ENCODE measurements at places on chromosomes 5 and 9. TPM values are rescaled to one million over a fixed set of nuclear protein-coding genes. Genes with fewer than 3 reads are reported as not detected.
A peak's percentile ranks its signal among the peaks of the same experiment; 100 is the strongest.

GRCh38 chr9:137688261-137688660 lies 69.5 kb downstream of the EHMT1 start:
- peaks cover 34% of the 10 kb centered on the region for H3K4me1 ChIP-seq
- no peak for DNase-seq
- H3K27ac ChIP-seq, result no peak overlapping the region
- H3K36me3 ChIP-seq, result no peaks in the 10 kb centered on the region
- no peaks in the 10 kb centered on the region for H3K27me3 ChIP-seq

DNA sequence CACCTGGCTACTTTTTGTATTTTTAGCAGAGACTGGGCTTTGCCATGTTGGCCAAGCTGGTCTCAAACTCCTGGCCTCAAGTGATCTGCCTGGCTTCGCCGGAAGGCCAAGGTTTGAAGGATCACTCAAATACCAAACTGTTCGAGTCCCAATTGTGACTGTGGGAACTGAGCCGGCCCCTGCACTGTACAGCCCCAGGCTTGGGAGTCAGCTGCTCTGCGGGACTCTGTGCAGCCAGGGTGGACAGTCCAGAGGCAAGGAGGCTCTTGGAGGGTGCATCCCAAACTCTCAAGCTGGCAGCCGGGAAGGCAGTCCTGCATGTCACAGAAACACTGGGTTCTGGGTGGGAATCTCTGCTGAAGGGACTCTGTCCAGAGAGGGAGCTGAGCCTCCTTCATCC lies 109.0 kb downstream of the ENTREP1 start:
- no peaks in the 10 kb centered on the region for H3K27me3 ChIP-seq
- no peak for DNase-seq
- no peaks in the 10 kb centered on the region for H3K4me1 ChIP-seq
- no peak overlapping the region for H3K27ac ChIP-seq

DNA sequence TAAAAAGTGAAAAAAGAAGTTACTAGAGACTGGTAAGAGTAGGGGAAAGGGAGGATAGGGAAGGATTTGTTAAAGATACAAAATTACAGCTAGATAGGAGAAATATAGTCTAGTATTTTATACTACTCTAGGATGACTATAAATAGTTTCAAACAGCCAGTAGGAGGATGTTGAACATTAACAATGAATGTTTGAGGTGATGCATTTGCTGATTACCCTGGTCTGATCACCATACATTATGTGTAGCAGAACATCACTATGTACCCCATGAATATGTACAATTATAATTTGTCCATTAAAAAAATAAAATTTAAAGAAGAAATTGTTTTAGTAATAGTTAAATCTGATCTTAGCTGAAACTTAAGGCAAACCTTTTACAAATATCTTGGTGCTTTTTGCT lies 302.6 kb downstream of the ARHGAP26 start:
- H3K4me3 ChIP-seq, result no peak overlapping the region
- peaks cover 25% of the 10 kb centered on the region for H3K36me3 ChIP-seq
- DNase-seq, result no peak
- no peak overlapping the region for H3K27ac ChIP-seq
- H3K27me3 ChIP-seq, result no peaks in the 10 kb centered on the region

DNA sequence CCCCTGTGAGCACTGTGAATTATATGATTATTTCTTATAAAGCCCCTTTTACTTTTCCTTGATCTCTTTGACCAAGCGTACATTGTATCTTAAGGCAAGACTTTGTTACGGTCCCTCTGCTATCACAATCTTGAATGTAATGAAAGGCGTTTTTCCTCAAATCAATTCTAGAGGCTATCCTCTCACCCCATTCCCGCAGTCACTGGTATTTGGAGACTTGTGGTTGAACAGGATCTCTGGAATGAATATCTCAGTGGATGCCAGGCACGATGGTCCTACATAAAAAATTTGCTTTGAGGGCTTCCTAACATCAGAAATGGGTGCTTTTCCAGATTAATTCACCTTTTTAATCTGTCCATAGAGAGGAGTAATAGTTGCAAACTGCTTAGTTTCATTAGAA lies 151.4 kb upstream of the PAPPA start:
- H3K36me3 ChIP-seq, result no peaks in the 10 kb centered on the region
- no peak overlapping the region for H3K4me3 ChIP-seq
- DNase-seq, result no peak
- H3K4me1 ChIP-seq, result no peaks in the 10 kb centered on the region

Gene PTPRD
- total RNA-seq, result 5.5 TPM

DNA sequence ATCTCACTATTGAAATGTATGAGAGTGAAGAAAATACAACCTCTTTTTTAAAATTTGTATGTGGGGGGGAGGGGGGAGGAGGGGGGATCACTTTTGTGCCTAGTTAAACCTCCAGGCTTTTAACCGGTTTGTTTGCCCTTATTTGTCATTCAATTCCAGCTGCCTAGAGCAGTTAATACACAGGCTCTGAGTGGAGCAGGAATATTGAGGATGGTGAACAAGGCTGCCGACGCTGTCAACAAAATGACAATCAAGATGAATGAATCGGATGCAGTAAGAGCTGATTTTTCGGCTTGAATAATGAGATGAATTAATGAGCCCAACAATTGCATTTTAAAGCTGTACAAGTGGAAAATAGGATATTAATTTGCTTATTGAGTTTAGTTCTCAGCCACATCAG lies 28.7 kb upstream of the SNX24 start:
- no peak overlapping the region for H3K27ac ChIP-seq
- no peaks in the 10 kb centered on the region for H3K27me3 ChIP-seq
- no peak for DNase-seq
- H3K36me3 ChIP-seq, result peaks cover 13% of the 10 kb centered on the region

- H3K4me3 ChIP-seq, result no peak overlapping the region
- H3K27ac ChIP-seq, result no peak overlapping the region
- H3K4me1 ChIP-seq, result no peaks in the 10 kb centered on the region
These were observed 15.4 kb downstream of the NIPAL4 start for GRCh38 chr5:157475432-157475831.

Gene PRRX2
- 6.9 TPM for total RNA-seq

Gene SV2C
- total RNA-seq, result 0.15 TPM

Gene PRUNE2
- total RNA-seq, result 28.5 TPM

- no peaks in the 10 kb centered on the region for H3K4me1 ChIP-seq
- H3K4me3 ChIP-seq, result no peak overlapping the region
- no peak overlapping the region for H3K27ac ChIP-seq
- no peaks in the 10 kb centered on the region for H3K36me3 ChIP-seq
- no peaks in the 10 kb centered on the region for H3K27me3 ChIP-seq
These were observed 256.7 kb downstream of the PARP8 start for GRCh38 chr5:50922942-50923767.

- H3K27ac ChIP-seq, result no peak overlapping the region
- H3K4me1 ChIP-seq, result peaks cover 16% of the 10 kb centered on the region
- H3K36me3 ChIP-seq, result no peaks in the 10 kb centered on the region
- H3K27me3 ChIP-seq, result no peaks in the 10 kb centered on the region
- DNase-seq, result no peak
These were observed 89.9 kb downstream of the PIP5K1B start for GRCh38 chr9:68794898-68795297.

DNA sequence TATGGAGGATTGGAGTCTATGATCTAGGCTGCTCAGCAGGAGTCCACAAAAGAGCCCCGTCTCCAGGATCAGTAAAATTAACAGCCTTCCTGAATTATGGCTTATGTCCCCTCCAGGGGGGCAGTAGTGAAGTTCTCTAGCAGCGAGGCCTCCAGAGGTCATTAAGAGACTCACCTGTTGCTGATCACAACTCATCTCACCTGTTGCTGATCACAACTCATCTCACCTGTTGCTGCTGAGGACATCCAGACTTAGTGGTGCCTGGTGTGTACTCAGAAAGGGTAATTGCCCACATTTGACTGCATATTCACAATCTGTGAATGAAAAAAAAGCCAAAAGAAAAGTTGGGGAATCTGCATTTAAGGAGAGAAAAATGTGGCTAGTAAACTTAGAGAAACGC lies 129.5 kb downstream of the SMARCA2 start:
- H3K36me3 ChIP-seq, result no peaks in the 10 kb centered on the region
- H3K27me3 ChIP-seq, result no peaks in the 10 kb centered on the region
- no peak for DNase-seq
- H3K27ac ChIP-seq, result no peak overlapping the region
- no peak overlapping the region for H3K4me3 ChIP-seq
- H3K4me1 ChIP-seq, result peaks cover 13% of the 10 kb centered on the region

GRCh38 chr9:89078860-89079259 lies 87.6 kb downstream of the S1PR3 start:
- H3K27ac ChIP-seq, result peak overlapping the region; percentile 32
- no peaks in the 10 kb centered on the region for H3K27me3 ChIP-seq
- H3K4me1 ChIP-seq, result no peaks in the 10 kb centered on the region
- DNase-seq, result no peak
